ENCODE measurements at places on chromosomes 7 and 10.

GRCh38 chr10:131947631-131948347 is 33.9 kb downstream of the BNIP3 start:
- no peak for DNase-seq

DNA sequence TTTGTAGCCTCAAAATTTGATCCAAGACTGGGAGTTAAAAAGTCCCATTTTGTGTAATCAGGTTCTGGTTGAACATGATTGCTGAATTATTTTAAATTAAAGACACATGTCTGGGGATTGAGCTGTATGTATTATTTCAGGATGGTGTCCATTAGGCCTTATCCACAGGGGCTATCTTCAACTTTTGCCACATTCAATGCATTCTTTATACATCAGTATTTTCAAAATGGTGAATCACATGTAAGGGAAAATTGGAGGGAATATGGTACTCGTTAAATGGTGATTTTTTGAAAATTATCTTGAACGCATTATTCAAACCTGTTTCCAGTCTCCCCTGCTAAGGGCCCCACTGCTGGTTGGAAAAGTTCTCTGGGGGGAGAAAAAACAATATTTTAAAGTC is 367.7 kb upstream of the NPVF start:
- no peak for DNase-seq

GRCh38 chr10:35369049-35369611 is 32.8 kb downstream of the CCNY start:
- DNase-seq = no peak

DNA sequence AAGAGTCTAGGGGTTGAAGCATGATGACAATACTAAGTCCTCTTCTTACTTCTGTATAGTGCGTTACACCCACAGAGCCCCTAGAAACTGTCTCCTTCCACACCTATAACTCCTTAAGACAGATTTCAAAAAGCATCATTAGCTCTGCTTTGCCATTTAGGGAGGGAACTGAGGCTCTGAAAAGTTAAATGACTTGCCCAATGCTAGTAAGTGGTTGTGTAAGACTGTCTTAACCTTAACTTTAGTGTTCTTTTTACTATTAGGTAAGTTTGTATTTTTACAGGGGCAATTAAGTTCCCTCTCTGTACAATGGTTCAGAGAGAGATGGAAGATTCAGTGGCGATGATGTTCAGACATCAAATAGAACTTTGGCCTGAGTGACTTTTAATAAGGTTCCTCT is 72.7 kb upstream of the ASAH2 start:
- DNase-seq = no peak

DNA sequence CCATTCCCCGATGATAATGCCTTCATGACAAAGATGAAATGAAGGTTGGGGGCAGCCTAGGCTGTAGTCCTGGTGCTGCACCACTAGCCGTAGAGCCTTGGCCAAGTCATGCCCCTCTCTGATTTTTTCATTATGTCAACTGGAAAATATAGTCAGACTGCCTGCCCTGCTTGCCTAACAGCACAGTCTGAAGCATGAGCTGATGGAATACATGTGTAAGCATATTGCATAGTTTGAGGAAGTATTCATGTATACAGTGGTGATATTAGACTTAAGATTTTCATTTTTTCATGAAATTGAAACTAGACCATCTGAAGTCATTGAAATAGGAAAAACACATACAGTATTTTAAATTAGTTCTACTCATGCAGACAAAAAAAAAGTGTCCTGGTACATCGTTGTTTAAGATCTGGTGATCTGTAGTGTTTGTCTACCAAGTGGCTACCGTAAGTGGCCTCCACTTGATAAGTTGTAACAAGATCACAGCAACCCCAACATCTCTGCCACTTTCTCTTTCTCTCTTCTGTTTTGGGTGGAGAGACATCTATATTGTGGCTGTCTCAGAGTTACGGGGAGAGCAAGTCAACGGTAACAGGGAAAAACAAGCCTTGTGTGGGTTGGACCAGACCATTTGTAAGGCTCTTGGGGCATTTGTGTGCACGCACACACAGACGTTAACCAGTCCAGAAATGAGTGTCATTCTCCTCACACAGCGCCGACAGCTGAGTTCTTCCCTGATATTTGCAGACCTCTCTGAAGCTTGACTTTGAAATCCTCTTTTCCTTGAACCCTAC is 716.6 kb upstream of the GALNT17 start:
- no peak for DNase-seq

DNA sequence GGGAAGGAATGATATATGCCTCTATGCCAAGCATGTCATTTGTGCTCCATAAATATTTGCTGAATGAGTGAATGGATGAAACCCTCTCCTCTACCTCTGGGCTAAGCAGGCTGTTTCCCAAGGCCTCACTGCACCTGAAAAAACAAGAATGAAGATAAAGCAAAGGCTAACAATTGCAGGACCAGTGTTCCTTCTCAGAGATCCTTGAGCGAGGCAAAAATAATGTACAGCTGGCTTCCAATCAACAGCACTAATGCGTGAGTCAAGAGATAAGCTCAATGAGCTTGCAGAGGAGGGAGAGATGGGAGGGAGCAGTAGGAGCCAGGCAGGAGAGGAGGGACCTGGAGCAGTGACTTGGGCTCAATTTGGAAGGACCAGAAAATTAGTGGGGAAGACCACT is 144.5 kb upstream of the NFE2L3 start:
- no peak for DNase-seq

DNA sequence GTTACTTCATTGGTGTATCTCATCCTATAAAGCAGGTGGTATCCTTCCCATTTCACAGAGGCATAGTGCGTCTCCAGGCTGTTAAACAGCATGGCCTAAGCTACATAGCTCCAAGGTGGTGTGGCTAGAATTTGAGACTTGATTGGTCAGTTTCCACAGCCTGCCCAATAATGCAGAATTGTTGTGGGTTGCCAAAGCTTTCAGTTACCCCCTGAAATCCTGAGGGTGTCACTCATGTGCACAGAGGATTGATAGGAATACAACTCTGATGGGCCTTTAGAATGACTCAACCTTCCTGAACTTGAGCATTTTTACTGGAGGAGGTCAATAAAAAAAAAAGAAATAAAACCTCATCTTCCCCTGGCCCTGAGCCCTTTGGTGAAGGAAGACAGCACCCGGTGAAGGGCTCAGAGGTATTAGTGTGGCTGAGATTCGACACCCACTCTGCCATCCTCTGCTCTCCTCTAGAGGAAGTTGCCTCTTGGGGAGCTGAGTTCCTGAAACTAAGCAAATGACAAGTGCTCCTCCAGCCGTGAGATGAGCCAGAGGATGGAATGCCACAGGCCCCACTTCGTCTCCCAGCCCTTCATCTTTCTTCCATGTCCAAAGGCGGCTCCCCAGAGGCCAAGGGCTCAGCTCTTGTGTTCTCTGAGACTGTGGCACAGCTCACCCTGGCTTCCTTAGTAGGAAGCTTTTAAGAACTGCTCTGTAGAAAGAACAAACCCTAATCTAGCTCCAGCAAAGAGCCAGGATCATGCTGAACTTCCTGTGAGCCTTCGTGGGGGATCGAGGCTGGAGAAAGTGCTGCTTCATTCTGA is 1.0 kb downstream of the ACSL5 start:
- no peak for DNase-seq

DNA sequence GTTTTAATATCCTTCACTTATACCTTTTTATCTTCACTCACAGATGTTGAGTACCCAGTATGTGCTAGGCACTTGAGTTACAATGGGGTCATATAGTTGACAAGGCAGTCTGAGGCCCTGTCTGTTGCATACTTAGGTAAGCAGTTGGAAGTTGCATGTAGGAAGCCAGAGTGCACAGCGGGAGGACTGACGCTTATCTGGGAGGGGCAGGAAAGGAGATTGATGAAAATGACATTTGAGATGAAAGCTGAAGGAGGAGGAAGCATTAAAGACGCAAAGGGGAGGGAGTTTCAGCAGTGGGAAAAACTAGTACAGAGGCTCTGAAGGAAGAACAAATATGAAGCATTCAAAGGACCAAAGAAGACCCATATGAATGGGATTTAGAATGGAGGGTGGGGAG is 266.2 kb downstream of the HTR7 start:
- no peak for DNase-seq

DNA sequence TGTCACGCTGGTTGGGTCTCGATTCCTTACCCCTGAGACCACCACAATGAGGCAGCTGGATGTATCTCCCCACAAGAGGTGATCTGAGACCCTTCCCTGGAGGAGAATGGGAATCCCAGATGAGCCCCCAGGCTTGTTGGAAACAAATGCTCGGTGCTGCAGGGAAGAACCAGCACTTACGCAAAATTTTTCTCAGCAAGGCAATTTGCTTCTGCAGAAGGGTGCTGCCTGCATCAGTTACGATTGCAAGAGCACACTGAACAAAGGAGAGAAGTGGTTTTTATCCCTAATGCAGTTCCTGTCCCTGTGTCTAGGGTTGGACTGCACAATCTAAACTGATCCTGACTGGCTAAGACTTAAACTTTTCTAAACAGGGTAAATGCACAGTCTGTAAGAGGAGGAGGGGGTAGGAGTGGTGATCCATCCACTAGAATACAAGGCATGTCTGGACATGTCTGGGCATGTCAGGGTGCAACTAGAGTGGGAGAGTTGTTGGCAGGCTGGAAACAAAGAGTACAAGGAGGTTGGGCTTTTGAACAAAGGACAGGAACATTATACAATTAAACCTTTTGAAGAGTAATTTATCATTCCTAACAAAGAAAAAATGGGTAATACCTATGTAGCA is 114.9 kb upstream of the FAM3C start:
- no peak for DNase-seq

DNA sequence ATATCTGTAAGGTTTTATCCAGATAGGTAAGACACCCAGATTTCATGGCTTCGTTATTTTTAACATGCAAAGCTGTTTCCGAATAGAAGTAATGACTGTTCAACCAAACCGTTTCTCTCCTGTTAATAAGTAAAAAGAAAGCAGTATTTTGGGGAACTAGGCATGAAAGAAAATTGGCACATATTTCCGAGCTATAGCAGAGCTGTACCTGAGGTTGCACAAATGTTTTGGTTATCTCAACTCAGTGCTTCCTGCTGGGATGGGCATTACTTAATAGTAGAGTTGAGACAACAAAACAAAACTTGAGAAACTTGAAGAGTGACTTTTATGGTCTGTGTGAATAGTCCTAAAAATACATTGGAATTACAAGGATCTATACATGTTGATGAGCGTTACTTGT is 564.3 kb upstream of the SORCS1 start:
- DNase-seq = no peak

DNA sequence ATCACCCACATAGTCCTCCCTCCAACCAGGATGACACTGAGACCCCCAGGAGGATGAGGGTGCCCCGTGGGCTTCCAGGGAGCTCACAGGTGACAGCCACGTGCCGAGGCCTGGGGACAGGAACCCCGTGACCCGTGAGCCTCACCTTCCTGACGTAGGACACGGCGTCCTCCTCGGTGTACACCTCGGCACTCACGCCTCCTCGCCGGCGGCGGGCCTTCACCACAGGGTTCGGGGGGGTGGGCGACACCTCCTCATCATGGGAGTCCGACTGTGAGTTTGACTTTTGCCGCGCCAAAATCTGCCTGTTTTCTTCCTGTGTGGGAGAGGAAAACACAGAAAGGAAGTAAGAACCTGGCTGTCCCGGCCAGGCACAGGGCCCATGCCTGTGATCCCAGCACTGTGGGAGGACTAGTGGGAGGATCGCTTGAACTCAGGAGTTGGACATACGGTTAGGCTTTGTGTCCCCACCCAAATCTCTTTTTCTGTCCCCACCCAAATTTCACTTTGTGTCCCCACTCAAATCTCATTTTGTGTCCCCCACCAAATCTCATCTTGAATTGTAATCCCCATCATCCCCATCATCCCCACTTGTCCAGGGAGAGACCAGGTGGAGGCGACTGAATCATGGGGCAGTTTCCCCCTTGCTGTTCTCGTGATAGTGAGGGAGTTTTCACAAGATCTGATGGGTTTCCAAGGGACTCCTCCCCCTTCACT is 45.9 kb upstream of the DNAAF5 start:
- DNase-seq = no peak

DNA sequence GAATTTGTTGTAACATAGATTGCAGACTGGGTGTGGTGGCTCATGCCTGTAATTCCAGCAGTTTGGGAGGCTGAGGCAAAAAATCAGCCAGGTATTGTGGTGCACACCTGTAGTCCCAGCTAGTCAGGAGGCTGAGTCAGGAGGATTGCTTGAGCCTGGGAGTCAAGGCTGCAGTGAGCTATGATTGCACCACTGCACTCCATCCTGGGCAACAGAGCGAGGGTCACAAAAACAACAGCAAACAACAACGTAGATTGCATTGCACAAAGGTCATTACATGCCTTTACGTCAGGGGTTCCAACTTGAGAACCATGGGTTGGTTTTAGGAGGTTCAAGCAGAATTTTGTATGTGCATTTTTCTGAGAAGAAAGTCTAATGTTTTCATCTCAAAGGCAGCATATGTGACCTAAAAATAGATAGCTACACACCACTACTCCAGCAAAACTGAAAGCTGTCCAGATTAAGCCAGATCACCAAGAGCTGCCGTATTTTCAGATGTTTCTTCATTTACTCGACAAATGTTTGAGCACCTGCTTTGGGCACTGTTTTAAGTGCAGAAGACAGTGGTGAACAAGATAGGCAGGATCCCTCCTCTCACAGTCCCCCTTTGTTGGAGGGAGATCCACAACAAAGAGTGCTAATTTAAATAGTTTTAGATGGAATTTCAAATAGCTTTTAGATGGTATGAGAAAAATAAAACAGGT is 28.3 kb upstream of the CYP26C1 start:
- no peak for DNase-seq

DNA sequence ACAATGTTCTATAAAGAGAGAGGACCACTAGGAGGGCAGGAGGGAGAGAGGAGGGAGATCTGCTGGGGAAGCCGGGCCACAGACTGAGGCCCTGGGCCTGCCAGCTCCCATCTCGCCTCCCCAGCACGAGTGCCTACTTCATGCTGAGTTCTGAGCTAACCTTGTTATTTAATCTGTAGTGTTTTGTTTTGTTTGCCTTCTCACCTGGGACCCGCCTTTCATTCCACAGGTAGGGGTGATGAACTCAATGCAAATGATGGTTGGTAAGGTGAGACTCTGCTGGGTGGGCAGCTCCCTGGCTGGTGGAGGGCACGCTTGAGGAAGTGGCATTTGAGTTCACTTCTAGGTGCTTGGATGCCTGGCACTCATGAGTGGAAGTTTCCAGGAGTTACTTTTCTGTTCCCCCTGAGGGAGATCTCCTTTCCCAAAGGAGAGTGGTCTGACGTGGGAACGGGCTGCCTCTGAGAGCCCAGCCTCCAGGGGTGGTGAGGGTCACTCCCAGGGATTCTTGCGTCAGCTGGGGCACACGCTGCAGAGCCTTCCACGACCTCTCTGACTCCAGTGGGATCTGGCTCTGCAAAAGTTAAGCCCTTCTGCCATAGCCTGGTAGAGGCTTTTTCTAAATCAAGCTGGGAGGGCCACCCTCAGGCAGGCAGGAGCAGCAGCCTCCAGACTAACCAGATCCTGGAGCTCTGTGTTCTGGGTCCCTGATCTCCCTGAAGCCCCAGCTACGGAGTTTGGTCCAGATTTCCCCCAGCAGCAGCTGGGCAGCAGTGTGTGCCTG is 22.4 kb downstream of the UBTD1 start:
- DNase-seq = no peak

GRCh38 chr7:510782-511281 is 8.8 kb downstream of the PDGFA start:
- no peak for DNase-seq

GRCh38 chr10:95467162-95467599 is 94.0 kb downstream of the SORBS1 start:
- no peak for DNase-seq

Measured in stimulated activated CD8-positive, alpha-beta memory T cell treated with anti-CD3 and anti-CD28 coated beads, Interleukin-7, amount 100 ng/mL, for 1 hour (primary cell).